ENCODE measurements at places on chromosomes 2 and 18. TPM values are rescaled to one million over a fixed set of nuclear protein-coding genes. Genes with fewer than 3 reads are reported as not detected.

GRCh38 chr18:58758046-58758445, 86.8 kb downstream of the MALT1 start:
- H3K27ac ChIP-seq = peak overlapping the region; percentile 10
- H3K27me3 ChIP-seq = no peaks in the 10 kb centered on the region
- no peaks in the 10 kb centered on the region for H3K36me3 ChIP-seq
- H3K4me3 ChIP-seq = no peak overlapping the region
- no peaks in the 10 kb centered on the region for H3K4me1 ChIP-seq

GRCh38 chr2:127570282-127571250, 35.1 kb downstream of the MYO7B start:
- H3K27me3 ChIP-seq = no peaks in the 10 kb centered on the region
- H3K4me3 ChIP-seq = no peak overlapping the region
- DNase-seq = peak; percentile 23
- H3K4me1 ChIP-seq = no peaks in the 10 kb centered on the region
- no peak overlapping the region for H3K27ac ChIP-seq

- no peak overlapping the region for H3K4me3 ChIP-seq
- no peaks in the 10 kb centered on the region for H3K36me3 ChIP-seq
- no peak overlapping the region for H3K27ac ChIP-seq
- no peaks in the 10 kb centered on the region for H3K27me3 ChIP-seq
- peaks cover 11% of the 10 kb centered on the region for H3K4me1 ChIP-seq
- no peak for DNase-seq
These were observed 3.6 kb upstream of the COX7A2L start for GRCh38 chr2:42364658-42365057.

DNA sequence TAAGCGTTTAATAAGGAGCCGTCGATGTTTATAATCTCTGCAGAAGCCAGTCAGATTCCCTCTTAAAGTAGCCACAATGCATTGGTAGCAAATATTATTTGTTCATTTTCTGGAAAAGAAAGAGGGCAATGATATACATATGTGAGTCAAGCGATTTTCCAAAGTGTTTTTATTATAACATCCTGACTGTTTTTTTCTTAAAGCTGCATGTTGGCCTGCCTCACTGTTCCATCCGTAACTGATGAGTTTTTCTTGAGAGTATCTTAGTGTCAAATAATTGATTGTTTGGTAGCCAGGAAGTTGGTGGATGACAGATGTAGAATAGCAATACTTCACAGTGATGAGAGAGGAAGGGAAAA, 3.7 kb downstream of the TSHZ1 start:
- H3K4me1 ChIP-seq = peaks cover 8% of the 10 kb centered on the region
- H3K4me3 ChIP-seq = no peak overlapping the region
- H3K27me3 ChIP-seq = no peaks in the 10 kb centered on the region
- H3K36me3 ChIP-seq = no peaks in the 10 kb centered on the region
- no peak overlapping the region for H3K27ac ChIP-seq

The VWA3B gene
- not detected for total RNA-seq

The DYNAP gene
- total RNA-seq = not detected

The CD28 gene
- 0.30 TPM for total RNA-seq

The LHCGR gene
- not detected for total RNA-seq
